ENCODE measurements at places on chromosomes 6 and 20. TPM values are rescaled to one million over a fixed set of nuclear protein-coding genes. Genes with fewer than 3 reads are reported as not detected.

The PCMT1 gene
- total RNA-seq, result 194 TPM

The HLA-DOB gene
- not detected for total RNA-seq

The MRAP2 gene
- 0.67 TPM for total RNA-seq

The GFOD1 gene
- total RNA-seq, result 7.3 TPM

The OR2B6 gene
- total RNA-seq, result not detected

The ADRM1 gene
- total RNA-seq, result 173 TPM

DNA sequence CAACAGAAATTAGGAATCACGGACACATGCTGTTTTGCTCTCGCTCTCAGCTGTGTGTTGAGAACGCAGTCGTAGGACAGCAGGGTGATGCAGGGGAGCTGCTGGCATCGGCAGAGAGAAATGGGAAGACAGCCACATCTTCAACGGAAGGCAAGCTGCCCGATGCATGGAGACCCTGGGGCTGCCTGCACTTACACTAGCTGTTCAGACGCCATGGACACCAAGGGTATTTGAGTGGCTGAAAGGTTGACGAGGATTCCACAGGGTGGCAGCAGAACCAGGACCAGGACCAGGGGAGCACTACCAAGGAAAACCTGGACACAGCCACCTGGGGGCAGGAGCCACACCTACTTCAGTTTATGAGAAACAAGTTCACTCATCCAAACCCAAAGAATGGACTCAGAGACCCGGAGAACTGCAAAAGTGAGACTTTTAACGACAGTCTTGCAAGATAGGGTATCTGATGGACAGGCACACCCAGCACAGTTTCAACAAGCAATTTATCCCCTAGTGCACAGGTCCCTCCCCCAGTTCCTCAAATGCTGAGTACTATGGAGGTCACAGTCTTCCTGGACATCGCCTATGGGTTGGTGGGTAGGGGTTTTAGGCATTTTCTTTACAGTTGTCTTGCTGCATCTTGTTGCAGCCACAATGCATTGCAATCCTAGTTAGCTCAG is 56.3 kb upstream of the ENTPD6 start:
- DNase-seq, result peak; percentile 50

- peak; percentile 53 for DNase-seq
Measured at GRCh38 chr20:57000441-57000968, 265.9 kb downstream of the BMP7 start.

- no peak for DNase-seq
Measured at GRCh38 chr6:78942446-78942845, 75.1 kb downstream of the IRAK1BP1 start.

DNA sequence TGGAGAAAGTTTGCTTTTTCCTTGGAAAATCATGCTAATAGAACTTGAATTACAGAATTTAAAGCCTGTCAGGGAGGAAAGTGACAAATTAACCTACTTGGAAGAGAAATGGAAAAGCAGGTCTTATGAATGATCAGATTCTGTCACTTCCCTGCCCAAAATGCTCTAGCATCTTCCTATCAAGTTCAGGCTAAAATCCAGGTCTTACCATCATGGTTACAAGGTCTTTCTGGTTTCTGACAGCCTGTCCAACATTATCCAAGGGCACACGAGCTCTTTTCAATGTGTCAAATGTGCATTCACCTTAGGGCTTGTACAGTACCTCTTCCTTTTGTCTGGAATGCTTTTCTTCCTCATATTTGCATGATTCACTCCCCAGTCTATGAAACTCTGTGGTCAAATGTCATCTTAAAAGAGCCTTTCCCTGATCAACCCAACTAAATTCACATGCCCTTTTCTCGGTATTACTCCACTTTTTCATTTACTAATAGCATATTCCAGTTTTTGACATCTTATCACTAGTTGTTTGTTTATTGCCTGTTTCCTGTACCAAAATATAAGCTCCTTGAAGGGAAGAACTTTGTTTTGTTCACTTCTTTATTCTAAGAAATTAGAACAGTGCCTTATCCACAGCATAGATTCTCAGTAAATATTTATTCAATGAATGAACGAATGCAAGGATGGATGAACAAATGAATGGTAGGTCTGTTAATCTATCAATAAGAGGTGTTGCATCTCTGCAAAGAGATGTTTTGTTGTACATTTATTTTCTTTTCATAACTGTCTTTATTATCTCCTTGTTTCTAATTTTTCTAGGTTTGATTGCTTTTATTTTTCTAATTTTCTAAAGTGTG is 139.5 kb downstream of the BCAS1 start:
- DNase-seq, result no peak

- DNase-seq, result no peak
Measured at GRCh38 chr6:41726876-41727275, 8.5 kb downstream of the TFEB start.

GRCh38 chr6:20402342-20403069 is 827 bp downstream of the E2F3 start:
- DNase-seq, result peak; percentile 67

DNA sequence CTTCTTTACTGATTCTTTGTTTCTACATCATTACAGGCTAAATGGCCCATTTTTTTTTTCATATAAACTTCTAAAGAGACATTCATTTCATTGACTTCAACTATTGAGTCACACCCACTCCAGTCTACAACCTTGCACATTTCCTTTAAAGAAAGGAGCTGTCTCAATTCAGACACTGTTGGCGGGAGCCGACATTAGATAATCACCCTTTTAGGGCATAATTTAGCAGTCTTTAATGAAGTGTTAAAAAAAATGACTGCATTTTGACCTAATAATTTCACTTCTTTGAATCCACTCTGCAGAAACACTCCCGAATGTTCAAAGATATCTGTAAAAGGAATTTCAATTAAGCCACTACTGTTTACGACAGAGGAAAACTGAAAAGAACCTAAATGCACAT is 1.5 kb downstream of the EPM2A start:
- peak; percentile 8 for DNase-seq

- no peak for DNase-seq
Measured at GRCh38 chr6:160439751-160440150, 91.6 kb downstream of the SLC22A3 start.

DNA sequence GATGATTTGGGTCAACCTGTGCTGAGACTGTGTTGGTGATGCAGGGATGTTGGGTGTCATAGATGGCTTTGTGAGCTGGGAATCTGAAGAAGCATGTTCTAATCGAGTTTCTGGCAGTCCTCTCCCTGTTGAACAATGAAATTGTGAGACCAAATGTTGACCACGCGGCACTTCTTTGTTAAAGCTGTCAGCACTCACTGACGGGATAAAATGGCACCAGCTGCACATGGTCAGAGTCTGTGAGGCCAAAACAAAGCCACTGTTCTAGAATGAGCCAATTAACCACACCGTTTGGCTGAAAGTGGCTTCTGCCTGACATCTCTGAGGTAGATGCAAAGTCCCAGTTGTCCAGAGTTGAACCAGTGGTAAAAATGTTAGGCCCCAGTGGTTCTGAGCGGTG is 562.2 kb downstream of the KIF16B start:
- no peak for DNase-seq

GRCh38 chr20:29079769-29080690 is 2177.4 kb upstream of the DEFB115 start:
- peak; percentile 94 for DNase-seq

DNA sequence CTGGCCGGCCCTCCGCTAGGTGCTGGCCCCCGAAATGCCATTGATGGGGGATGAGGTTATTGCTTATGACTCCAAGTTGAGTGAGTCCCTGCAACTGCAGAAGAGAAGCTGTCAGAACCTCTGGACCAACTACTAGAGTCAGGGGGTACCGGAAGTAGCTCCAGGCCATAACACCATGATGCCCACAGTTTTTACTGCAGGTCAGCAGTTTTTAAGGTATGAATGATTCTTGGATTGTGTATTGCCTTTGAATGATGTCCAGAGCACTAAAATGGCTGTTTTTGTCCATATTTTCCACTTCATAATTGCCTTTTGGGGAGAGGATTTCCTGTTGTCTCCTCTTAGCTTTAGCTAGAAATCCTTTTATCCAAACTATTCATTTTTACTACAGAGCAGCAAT is 148.4 kb downstream of the PDE10A start:
- DNase-seq, result no peak
